ENCODE measurements at places on chromosomes 5 and 9. TPM values are rescaled to one million over a fixed set of nuclear protein-coding genes. Genes with fewer than 3 reads are reported as not detected.

The HK3 gene
- total RNA-seq, result 1.5 TPM

The GADD45G gene
- total RNA-seq, result 91.2 TPM

The FOXI1 gene
- not detected for total RNA-seq

The HAVCR1 gene
- total RNA-seq, result not detected

DNA sequence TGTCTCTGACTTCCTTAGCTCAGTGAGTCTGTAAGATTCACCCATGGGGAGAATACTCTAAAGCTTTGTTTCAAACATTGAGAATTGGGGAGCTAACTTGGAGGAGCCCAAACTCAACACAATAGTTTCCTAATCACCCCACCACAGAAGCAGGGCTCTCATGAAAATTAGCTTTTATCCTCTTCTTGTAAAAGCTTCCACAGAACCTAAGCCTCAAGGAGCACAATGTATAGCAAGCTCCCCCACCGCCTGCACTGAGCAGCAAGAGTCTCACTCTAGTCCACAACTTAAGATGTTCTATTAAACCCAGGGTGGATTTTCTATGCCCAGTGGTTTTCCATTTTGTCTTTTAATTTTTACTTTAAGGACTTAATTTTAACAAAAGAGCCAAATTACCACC, 48.9 kb upstream of the GRHPR start:
- no peak overlapping the region for H3K27ac ChIP-seq
- DNase-seq, result no peak
- H3K27me3 ChIP-seq, result no peaks in the 10 kb centered on the region
- no peaks in the 10 kb centered on the region for H3K4me1 ChIP-seq
- no peaks in the 10 kb centered on the region for H3K36me3 ChIP-seq

DNA sequence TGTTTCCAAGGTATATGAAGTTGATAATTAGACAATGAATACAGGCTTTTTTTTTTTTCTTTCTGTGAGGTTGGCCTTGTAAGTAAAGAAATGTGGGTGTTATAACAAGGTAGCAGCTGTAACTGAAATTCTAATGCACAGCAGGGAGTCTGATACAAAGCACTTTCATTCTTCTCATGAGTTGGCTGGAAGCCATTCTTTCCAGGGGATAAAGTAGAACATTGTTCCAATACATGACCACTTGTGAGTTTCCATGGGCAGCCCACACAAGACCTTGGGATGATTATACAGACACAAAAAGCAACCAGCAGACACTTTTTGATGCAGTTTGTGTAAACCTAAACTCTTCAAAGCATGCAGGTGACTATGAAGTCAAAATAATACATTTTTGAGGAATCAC, 1785.9 kb upstream of the WWC1 start:
- no peak for DNase-seq
- H3K27ac ChIP-seq, result no peak overlapping the region
- H3K4me3 ChIP-seq, result no peak overlapping the region
- H3K36me3 ChIP-seq, result no peaks in the 10 kb centered on the region

- H3K4me1 ChIP-seq, result no peaks in the 10 kb centered on the region
- no peaks in the 10 kb centered on the region for H3K36me3 ChIP-seq
- H3K27ac ChIP-seq, result no peak overlapping the region
- H3K27me3 ChIP-seq, result no peaks in the 10 kb centered on the region
- H3K4me3 ChIP-seq, result no peak overlapping the region
These were observed 525.2 kb upstream of the TRPC7 start for GRCh38 chr5:136890431-136891148.

GRCh38 chr5:155897761-155898160, 429.2 kb upstream of the SGCD start:
- H3K36me3 ChIP-seq, result no peaks in the 10 kb centered on the region
- H3K4me1 ChIP-seq, result no peaks in the 10 kb centered on the region
- H3K27ac ChIP-seq, result no peak overlapping the region
- no peak overlapping the region for H3K4me3 ChIP-seq
- DNase-seq, result no peak

DNA sequence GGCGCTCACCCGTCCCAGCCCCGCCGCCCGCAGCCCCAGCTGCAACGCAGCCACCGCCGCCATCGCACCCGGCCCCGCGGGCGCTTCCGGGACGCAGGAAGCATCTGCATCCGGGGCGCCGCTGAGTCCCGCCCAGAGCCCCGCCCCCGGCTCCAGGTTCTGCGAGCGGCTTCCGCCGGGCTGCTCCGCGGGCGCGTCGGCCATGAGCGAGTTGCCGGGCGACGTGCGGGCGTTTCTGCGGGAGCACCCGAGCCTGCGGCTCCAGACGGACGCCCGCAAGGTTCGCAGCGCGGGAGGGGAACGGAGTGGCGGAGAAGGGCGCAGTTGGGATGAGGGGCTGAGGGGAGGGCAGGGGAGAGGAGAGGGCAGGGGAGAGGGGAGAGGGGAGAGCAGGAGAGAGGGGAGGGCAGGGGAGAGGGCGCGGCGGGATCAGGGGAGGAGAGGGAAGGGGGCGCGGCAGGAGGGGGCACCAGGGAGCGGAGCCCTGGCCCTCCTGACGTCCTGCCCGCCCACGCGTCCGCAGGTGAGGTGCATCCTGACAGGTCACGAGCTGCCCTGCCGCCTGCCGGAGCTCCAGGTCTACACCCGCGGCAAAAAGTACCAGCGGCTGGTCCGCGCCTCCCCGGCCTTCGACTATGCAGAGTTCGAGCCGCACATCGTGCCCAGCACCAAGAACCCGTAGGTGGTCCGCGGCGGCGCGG, at the start of the genes SURF1 and SURF2:
SURF1 (minus strand) TSS at position 97 of the 701 bp plus-strand sequence; CDS start at position 63, 34 bp downstream.
SURF2 (plus strand) TSS at position 160 of the 701 bp plus-strand sequence; CDS start at position 203, 43 bp downstream.
- H3K4me3 ChIP-seq, result peak within 1 kb of the TSS; percentile 60
- no peaks in the 10 kb centered on the region for H3K27me3 ChIP-seq
- peak; percentile 88 for DNase-seq
- no peaks in the 10 kb centered on the region for H3K36me3 ChIP-seq
- peak within 1 kb of the TSS; percentile 67 for H3K27ac ChIP-seq
- peaks cover 13% of the 10 kb centered on the region for H3K4me1 ChIP-seq

GRCh38 chr9:93198838-93199625, 15.1 kb downstream of the WNK2 start:
- DNase-seq, result no peak
- H3K4me1 ChIP-seq, result no peaks in the 10 kb centered on the region
- no peaks in the 10 kb centered on the region for H3K27me3 ChIP-seq
- H3K27ac ChIP-seq, result no peak overlapping the region
- H3K4me3 ChIP-seq, result no peak overlapping the region

Data from uterus (tissue), 4 donors.